ENCODE measurements at places on chromosomes 1 and 21.

- H3K4me1 ChIP-seq, result peaks cover 22% of the 10 kb centered on the region
- no peak overlapping the region for H3K4me3 ChIP-seq
- no peaks in the 10 kb centered on the region for H3K36me3 ChIP-seq
These were observed 101.8 kb downstream of the PBX1 start for GRCh38 chr1:164660775-164661174.

DNA sequence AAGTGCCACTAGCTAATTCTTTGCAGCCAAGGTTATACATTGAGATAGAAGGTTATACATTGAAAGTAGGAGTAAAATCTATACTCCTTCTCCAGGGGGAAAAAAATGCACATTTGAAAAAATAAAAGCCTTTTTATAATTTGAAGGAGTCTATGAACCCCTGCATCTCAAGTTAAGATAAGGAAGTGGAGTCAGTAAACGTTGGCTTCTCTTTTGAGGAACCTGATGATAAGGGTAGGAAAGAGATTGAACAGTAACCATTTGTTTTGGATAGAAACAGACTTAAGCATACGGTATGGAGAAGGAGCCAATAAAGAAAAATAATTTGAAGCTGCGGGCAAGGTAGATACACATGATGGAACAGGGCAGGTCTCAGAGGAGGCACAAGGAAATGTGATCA lies 64.1 kb downstream of the RPAP2 start:
- H3K27me3 ChIP-seq, result no peaks in the 10 kb centered on the region
- no peak overlapping the region for H3K27ac ChIP-seq
- no peak overlapping the region for H3K4me3 ChIP-seq
- DNase-seq, result no peak
- H3K36me3 ChIP-seq, result peaks cover 5% of the 10 kb centered on the region

- no peak overlapping the region for H3K27ac ChIP-seq
- H3K4me1 ChIP-seq, result peaks cover 33% of the 10 kb centered on the region
- no peak for DNase-seq
- H3K27me3 ChIP-seq, result no peaks in the 10 kb centered on the region
These were observed 177.7 kb downstream of the KIF26B start for GRCh38 chr1:245332513-245332912.

DNA sequence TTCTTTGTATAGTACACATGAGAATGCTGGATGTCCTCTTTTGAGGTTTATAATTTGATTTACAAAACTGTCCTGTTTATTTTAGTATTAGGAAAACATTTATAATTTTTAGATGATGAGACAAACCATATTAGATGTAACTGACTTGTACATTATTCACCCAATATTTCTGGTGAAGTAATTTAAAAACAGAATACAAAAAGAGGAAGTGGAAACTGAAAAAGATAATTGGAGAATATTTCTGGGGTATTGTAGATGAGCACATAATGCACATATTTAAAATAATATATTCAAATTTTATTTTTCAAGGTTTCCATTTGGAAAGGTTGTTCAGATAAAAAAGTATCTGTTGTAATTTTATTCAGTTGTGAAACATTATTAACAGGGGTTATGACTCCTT lies 40.7 kb downstream of the XPR1 start:
- H3K4me1 ChIP-seq, result no peaks in the 10 kb centered on the region
- DNase-seq, result no peak
- H3K4me3 ChIP-seq, result no peak overlapping the region
- no peaks in the 10 kb centered on the region for H3K36me3 ChIP-seq
- no peaks in the 10 kb centered on the region for H3K27me3 ChIP-seq

- H3K4me1 ChIP-seq, result peaks cover 6% of the 10 kb centered on the region
- no peak for DNase-seq
- no peak overlapping the region for H3K27ac ChIP-seq
- no peaks in the 10 kb centered on the region for H3K36me3 ChIP-seq
- no peaks in the 10 kb centered on the region for H3K27me3 ChIP-seq
These were observed 12.2 kb downstream of the STYXL2 start for GRCh38 chr1:167106119-167106461.

GRCh38 chr1:90716552-90717355 lies at the start of gene BARHL2:
TSS of gene BARHL2 (minus strand) at chr1:90717302. CDS start at chr1:90717195, 107 bp downstream.
- no peaks in the 10 kb centered on the region for H3K36me3 ChIP-seq
- peaks cover 83% of the 10 kb centered on the region for H3K27me3 ChIP-seq
- no peak within 1 kb of the TSS for H3K27ac ChIP-seq
- H3K4me1 ChIP-seq, result peaks cover 16% of the 10 kb centered on the region
- H3K4me3 ChIP-seq, result peak within 1 kb of the TSS; percentile 58
- no peak for DNase-seq

DNA sequence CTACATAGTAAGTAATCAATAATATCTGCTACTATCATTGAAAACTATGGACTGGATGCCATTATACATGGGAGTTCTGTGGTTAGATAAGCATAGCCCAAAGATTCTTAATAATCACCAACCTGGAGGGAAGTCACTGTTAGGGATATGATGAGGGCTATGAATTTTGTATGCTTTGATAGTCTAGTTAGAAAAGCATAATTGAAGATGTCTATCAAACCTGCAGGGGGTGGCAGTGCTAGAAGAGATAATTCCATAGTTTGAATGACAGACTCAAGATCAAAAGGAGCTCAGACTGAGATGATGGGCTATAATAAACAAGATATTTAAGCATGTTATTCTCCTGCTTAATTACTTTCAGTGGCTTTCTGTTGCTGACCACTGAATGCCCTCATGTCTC lies 15.4 kb upstream of the COA6 start:
- no peaks in the 10 kb centered on the region for H3K27me3 ChIP-seq
- no peak for DNase-seq
- H3K4me3 ChIP-seq, result no peak overlapping the region
- H3K4me1 ChIP-seq, result no peaks in the 10 kb centered on the region

GRCh38 chr1:205569411-205570172 lies 62.2 kb downstream of the ELK4 start:
- no peak for DNase-seq
- H3K27ac ChIP-seq, result no peak overlapping the region
- no peak overlapping the region for H3K4me3 ChIP-seq
- H3K27me3 ChIP-seq, result peaks cover 32% of the 10 kb centered on the region
- no peaks in the 10 kb centered on the region for H3K36me3 ChIP-seq

- DNase-seq, result no peak
- no peaks in the 10 kb centered on the region for H3K27me3 ChIP-seq
- H3K27ac ChIP-seq, result no peak overlapping the region
- no peaks in the 10 kb centered on the region for H3K36me3 ChIP-seq
- H3K4me3 ChIP-seq, result no peak overlapping the region
- H3K4me1 ChIP-seq, result no peaks in the 10 kb centered on the region
These were observed 521.0 kb upstream of the B3GALT2 start for GRCh38 chr1:193707271-193708021.

DNA sequence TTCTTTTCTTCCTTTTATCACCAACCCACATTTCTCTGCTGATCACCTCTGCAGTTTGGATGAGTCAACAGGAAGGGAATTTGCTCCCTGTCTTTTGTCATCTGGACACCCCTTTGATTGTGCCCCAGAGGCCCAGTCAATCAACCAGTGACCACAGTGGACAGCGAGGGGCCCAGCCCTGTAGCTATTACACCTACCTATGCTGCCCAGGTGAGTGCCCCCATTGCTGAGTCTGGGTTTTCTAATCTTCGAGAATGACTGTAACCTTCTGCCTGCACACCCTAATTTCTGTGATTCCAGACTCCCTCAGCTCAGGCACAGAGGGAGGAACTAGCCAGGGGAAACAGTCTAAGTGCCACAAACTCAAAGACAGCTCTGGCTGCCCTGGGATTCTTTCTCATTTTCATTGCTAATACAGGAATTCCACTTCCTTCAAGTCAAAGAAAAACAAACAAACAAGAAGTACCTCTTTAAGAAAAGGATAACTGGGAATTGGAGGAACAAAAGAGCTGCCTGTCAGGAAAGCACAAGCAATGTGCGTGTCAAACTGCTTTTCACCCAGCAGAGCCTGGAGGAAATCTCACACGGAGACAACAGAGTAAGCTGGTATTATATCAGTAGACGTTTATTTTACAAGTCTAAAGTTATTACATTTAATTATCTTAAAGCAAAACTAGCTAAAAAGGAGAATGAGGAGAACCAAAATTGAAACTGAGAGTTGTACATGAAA lies 311.1 kb downstream of the AJAP1 start:
- H3K27me3 ChIP-seq, result no peaks in the 10 kb centered on the region
- DNase-seq, result no peak
- H3K4me1 ChIP-seq, result peaks cover 8% of the 10 kb centered on the region
- no peak overlapping the region for H3K27ac ChIP-seq
- no peak overlapping the region for H3K4me3 ChIP-seq

DNA sequence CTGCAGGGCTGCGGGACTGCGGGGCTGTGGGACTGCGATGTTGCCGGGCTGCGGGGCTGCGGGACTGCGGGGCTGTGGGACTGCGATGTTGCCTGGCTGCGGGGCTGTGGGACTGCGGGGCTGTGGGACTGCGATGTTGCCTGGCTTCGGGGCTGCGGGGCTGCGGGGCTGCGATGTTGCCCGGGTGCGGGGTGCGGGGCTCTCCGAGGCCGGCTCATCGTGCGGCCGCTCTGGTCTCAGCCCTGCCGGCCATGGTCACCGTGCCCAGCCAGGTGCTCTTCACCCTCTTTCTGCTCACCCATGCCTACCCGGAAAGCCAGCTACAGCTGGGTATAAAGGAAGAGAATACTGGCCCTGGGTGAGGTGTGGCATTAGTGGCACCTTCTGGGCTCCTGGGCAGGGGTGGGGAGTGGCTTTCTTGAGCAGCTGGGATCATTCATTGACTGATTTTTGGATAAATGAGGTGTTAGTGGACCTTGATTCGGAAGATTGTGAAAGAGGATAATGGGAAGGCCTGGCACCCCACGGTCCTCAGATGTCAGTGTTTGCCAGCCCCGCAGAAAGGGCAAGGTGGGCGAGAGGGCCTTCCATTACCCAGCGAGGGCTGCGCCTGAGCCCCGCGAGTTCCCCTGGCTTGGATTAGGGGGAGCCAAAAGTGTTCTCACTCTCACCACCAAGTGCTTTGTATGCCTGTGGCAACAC lies 36.3 kb downstream of the COQ8A start:
- no peaks in the 10 kb centered on the region for H3K36me3 ChIP-seq
- no peak for DNase-seq
- H3K27me3 ChIP-seq, result no peaks in the 10 kb centered on the region
- no peak overlapping the region for H3K27ac ChIP-seq
- H3K4me1 ChIP-seq, result peaks cover 20% of the 10 kb centered on the region

DNA sequence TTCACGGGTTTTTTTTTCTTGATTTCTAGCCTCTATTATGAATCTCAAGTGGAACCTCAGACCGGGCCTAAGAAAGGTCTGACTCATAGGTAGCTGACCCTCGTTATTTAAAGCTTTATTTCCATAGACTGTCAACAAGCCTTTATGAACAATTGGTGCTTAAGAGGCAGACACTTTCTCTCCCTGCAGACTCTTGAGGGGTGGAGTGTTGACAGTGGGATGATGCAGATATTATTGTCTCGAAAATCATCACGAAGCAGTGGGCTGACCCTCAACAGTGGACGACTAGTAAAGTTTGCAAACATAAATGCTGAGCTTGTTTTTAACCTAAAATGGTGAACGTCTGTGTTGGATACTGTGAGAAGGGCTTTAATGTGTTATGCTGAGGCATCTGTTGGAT lies 1.8 kb downstream of the SFT2D2 start:
- H3K36me3 ChIP-seq, result peaks cover 10% of the 10 kb centered on the region
- H3K27me3 ChIP-seq, result no peaks in the 10 kb centered on the region
- H3K4me3 ChIP-seq, result no peak overlapping the region
- DNase-seq, result no peak

DNA sequence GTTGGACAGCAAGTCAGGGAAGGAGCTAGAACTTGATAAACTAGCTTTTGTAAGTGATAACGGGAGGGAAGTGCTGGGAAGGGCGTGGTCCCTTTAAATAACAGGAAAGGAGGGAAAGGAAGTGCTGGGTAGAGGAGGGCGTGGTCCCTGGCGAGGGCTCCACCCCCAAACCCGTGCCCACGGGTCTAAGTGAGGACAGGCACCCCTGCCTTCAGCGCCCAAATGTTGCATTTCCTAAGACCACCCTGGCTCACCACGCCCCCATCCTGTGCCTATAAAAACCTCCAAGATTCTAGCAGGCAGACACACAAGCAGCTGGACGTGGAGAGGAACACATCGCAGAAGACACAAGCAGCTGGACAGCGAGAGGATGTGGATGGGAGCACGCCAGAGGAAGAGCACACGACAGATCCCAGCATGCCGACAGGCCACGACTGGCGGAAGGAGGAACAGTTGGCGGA lies 58.5 kb downstream of the PALMD start:
- H3K27me3 ChIP-seq, result no peaks in the 10 kb centered on the region
- no peaks in the 10 kb centered on the region for H3K4me1 ChIP-seq
- peaks cover 7% of the 10 kb centered on the region for H3K36me3 ChIP-seq
- no peak overlapping the region for H3K27ac ChIP-seq

DNA sequence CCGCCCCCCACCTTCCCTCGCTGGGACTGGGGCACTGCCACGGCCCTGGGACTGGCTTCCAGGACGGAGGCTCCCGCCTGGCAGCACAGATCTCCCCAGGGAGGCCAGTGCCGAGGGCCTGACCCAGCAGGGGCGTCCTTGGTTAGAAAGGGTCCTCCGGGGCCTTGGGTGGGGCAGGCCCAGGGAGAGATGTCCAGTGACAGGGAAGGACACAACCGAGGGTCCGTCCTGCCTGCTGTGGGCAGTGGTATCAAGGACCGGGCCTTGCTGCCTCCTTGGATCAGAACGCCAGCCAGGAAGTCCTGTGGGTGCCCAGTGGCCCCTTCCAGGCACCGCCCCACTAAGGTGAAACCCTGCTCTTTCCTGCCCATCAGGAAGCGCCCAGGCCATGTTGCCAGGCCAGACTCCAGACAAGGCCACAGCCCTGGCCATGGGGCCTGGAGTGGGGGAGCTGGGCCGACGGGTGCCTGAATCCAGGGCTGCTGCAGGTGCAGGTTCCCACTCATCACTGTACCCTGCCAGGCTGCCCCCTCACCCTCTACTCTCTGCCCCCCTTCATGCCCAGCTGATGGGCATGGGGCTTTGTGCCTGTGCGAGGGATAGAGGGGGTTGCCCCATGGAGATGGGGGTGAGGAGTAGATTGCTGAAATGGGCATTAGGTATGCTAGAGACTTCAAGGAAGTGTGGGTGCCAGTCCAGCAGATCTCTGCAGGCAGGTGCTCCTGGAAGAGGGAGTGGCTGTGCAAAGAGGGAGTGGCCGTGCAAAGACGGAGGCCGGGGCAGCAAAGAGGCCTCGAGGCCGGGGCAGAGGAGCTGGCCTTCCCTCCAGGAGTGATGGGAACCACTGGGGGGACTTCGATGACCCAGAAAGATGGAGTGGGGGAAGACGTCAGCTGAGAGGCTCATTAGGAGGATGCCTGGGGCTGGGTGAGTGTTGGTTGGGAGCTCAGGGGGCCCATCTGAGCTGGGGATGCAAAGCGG lies 2.2 kb upstream of the PRKCZ start:
- peaks cover 20% of the 10 kb centered on the region for H3K4me1 ChIP-seq
- no peaks in the 10 kb centered on the region for H3K36me3 ChIP-seq
- H3K27ac ChIP-seq, result no peak overlapping the region

DNA sequence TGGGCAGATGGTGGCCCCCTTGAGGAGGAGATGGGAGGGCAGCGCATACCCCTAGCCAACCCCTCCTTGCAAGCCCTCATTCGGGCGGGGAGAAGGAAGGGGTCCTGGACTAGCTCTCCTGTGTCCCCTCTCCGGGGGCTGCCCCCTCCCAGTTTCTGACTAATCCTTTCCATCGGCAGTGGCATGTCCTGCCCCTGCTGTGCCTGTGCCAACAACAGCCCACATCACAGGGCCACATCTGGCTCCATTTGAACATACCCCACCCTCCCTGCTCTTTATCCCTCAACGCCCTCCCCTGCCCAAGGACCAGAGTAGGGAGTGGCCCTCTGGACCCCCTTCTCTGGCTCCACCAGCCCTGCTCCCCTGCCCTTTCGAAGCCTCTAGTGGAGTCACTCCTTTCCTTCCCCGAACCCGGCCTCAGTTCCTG lies 11.0 kb upstream of the LMNA start:
- DNase-seq, result no peak
- H3K4me3 ChIP-seq, result no peak overlapping the region
- H3K36me3 ChIP-seq, result peaks cover 3% of the 10 kb centered on the region
